ENCODE measurements at places on chromosomes 11 and 22.

GRCh38 chr11:36953976-36954375 lies 355.9 kb upstream of the RAG2 start:
- DNase-seq, result no peak

GRCh38 chr11:72720784-72721183 lies 31.4 kb downstream of the ARAP1 start:
- no peak for DNase-seq

GRCh38 chr22:24393848-24394247 lies 33.6 kb upstream of the ADORA2A start:
- DNase-seq, result no peak

DNA sequence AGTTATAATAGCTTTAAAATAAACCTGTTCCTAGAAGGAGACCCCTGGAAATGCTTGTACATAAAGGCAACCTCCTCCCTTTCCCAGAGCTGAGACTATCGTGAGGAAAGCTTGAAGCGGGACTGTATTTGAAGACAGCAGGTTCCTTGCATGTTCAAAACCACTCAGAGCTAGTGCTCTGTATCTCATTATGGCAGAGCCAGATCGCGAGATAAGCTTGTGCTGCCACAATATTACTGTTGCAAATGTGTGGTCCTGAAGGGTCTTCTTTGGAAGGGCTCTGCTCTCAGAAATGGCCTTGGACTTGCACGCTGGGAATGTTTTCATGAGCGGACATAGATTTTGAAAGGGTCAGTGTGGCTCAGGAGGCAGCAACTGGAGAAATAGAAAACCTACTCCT lies 168.2 kb downstream of the KIRREL3 start:
- no peak for DNase-seq

DNA sequence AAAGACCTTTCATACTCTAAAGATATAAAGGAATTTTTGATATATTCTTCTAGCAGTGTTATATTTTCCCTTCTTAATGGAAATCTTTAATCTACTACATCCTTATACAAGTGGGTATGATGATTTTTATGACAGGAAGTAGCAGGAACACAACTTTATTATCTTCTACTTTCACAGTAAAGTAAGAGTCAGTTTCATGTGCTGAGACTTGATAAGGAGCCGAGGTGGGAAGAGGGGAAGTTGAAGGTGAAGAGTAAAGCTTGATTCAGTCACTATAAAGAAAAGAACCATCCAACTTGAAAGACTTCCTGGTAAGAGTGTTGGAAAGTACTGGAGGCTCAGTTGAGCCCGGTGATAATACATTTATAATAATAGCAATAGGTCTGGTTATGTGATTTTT lies 82.1 kb upstream of the PTH start:
- no peak for DNase-seq

DNA sequence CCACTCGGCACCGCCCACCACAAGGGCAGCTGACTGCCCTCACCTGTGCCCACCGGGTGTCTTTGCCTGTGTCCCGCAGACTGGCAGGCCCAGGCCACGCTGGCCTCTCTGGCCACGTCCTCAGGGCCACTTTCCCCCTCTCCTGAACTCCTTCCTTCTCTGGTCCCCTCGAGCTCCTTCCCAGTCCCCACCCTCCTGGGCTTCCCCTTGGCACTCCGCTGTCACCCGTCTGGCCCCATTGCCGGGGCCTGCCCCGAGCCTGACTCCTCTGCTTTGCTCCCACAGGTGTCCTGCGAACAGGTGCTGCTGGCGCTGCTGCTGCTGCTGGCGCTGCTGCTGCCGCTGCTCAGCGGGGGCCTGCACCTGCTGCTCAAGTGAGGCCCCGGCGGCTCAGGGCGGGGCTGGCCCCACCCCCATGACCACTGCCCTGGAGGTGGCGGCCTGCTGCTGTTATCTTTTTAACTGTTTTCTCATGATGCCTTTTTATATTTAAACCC lies 14.2 kb downstream of the MCAT start:
- DNase-seq, result no peak

DNA sequence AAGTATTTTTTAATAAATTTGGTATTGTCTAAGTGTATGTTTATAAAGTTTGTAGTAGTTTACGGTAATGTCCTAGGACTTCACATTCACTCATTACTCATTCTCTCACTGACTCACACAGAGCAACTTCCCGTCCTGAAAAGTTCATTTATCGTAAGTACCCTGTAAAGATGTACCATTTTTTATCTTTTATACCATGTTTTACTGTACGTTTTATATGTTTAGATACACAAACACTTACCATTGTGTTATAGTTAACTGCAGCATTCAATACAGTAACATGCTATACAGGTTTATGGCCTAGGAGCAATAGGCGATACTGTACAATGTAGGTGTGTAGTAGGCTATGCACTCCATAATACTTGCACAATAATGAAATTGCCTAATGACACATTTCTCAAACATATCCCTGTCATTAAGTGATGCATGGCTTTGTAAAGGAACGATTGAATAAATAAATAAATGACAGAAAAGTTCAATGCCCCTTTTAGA lies 12.5 kb upstream of the CARD18 start:
- no peak for DNase-seq

DNA sequence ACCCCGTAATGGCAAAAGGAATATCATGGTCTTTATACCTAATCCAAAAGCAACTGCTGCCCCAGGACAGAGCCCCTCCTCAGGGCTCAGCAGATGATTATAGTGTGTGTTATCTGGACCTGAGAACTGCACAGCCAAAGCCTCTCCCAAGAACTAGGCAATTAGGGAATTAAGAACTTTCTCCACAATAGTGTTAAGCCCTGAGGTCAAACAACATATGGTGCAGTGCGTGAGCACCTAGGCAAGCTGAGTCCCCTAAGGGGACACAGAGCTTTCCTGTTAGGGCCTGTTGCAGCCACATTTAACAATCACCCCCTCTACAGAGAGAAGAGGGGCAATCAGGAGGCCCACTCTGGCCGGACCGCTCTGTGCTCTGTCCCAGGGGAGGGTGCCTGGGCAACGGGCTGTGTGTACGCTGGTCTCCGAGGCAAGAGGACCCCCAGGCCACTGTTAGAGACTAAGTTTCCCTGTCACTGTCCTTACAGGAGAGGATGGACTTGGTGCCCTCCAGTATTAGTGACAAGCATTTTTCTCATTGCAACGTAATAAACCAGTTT lies 1.4 kb upstream of the KCNJ5 start:
- DNase-seq, result no peak

- DNase-seq, result no peak
Observed at GRCh38 chr11:112599856-112600533, 339.3 kb upstream of the PLET1 start.

DNA sequence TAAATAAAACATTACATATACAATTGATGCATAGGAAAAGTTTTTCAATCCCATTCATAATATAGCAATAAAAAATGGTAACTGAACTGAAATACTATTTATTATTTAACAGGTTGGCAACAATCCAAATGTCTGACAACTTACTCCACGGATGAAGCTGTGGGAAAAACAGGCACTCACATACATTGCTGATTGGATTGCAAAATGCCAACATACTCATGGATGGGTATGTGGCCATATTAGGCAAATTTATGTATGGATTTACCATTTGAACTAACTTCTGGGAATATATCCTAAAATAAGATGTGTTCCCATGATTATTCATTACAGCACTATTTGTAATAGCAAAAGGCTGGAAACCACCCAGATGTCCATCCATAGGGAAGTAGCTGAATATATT lies 3.2 kb upstream of the BIRC2 start:
- DNase-seq, result peak; percentile 54

- no peak for DNase-seq
Observed at GRCh38 chr11:47410370-47411264, 2.2 kb downstream of the SLC39A13 start.

GRCh38 chr11:122772945-122773344 lies 65.4 kb upstream of the CRTAM start:
- no peak for DNase-seq

- no peak for DNase-seq
Observed at GRCh38 chr11:18063125-18063524, 17.1 kb upstream of the TPH1 start.

DNA sequence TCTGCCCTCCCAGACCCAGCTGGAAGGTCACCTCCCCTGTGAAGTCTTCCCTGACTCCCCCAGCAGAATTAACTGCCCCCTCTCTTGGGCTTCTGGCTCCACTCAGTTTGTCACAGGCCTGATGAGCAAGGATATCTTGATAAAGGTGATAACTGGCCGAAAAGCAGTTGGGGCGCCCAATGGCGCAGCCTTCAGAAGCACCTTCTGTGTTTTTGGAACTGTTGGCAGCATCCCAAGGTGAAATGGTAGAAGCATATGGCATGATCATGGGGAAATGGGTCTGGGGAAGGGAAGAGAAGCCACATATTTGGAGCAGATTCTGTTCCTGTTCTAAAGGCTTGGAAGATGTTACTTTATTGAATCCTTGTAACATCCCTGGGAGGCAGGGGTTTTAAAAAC lies 2.8 kb upstream of the TAB1 start:
- no peak for DNase-seq

DNA sequence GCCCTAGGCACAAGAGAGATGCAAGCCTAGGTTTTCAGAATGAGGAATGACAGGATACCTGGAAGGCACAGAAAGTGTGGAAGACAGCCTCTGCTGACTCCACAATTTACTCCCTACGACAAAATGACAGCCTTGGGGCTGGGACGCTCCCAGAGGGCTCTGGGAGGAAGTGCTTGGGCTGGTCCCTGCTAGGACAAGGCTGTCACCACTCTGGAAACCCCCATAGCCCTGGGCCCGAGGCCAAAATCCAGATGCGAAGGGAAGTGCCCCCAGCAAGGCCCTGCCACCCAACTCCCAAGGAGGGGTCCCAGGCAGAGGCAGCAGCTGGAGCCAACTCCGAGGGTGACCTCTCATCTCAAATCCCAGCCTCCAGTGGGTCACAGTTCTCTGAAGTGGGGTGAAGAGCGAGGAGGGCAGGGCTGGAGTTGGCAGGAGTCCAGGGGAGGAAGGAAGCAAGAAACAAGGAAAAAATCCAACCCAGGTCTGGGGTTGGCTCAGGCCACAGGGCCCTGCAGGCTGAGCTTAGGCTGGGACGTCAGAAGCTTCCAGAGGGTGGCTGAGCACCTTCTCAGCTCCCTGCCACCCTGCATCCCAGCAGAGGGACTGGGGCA lies 6.3 kb upstream of the CDC42EP2 start:
- DNase-seq, result no peak

GRCh38 chr22:49380828-49381114 lies 446.9 kb downstream of the BRD1 start:
- no peak for DNase-seq

- no peak for DNase-seq
Observed at GRCh38 chr11:12508151-12508751, 130.9 kb downstream of the PARVA start.

- no peak for DNase-seq
Observed at GRCh38 chr11:96960476-96960875, 570.7 kb downstream of the JRKL start.

- no peak for DNase-seq
Observed at GRCh38 chr11:94768602-94769541, 716 bp downstream of the AMOTL1 start.

DNA sequence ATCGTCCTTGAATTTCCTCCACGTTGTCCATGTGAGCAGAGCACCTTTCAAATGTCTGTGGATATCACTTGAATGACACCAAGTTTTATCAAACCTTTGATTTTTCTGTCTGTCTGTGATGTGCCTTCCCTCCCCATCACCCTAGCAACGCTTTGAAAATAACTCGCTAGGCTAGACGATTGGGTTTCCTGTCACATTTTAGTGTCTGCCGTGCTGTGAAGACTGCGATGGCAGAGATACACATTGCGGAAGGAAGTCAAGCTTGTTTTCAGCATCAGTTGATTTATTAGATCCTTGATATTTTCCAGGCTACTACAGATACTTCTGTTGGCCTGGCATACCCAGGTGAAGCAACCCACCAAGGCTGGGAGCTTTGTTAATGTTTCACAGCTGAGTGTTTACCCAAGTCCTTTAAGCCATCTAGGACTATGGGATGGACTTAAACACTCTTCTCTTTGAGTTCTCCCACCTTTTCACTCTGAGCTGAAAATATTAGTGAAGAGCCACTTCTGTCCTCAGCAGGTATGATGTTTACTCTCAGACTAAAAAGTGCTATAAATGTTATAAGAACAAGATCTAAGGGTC lies 93.6 kb upstream of the CD44 start:
- no peak for DNase-seq

- DNase-seq, result no peak
Observed at GRCh38 chr11:65960824-65961266, 689 bp upstream of the SART1 start.

DNA sequence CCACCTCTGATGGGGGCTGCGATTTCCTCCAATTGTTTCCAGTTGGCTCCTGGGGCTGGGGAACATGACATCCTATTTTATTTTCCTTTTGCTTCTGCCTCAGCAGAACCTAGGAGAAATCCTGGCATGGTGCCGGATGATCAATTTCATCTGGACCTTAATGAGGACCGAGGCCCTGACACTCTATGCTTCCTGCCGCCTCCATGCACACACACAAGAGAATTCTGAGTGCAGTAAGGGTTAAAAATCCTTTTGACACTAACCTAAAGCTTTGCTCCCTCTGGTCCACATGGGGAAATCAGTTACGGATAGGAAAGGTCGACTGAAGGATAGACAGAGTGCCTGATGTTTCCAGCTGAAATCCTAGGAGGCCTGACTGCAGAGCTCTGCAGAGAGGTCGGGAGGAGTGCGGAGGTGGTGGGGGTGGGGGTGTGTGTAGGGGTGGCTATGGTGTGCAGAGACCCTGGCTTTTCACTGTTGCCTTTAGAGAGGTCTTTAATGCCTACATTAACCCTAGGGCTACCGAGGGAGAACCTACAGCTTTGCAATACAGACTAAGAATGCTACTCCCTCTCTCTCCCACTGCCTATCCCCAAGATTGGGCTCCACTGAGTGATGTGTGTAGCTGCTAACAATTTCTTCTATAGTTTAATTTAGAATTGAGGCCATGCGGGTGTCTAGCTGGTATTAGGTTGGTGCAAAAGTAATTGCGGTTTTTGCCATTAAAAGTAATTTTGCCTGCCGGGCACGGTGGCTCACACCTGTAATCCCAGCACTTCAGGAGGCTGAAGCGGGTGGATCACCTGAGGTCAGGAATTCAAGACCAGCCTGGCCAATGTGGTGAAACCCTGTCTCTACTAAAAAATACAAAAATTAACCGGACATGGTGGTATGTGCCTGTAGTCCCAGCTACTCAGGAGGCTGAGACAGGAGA lies 53.6 kb upstream of the INCENP start:
- DNase-seq, result no peak

GRCh38 chr11:66619080-66619554 lies 2.7 kb downstream of the RBM14 start:
- DNase-seq, result peak; percentile 95

GRCh38 chr11:16924826-16925560 lies 89.2 kb downstream of the PLEKHA7 start:
- DNase-seq, result peak; percentile 71

GRCh38 chr11:118746988-118747585 lies 43.9 kb downstream of the DDX6 start:
- peak; percentile 10 for DNase-seq
